Large intestine (tissue), 12 donors: ENCODE measurements at places on chromosomes 16 and 17. TPM values are rescaled to one million over a fixed set of nuclear protein-coding genes. Genes with fewer than 3 reads are reported as not detected.
A peak's percentile ranks its signal among the peaks of the same experiment; 100 is the strongest.

- no peak overlapping the region for H3K27ac ChIP-seq
- H3K4me1 ChIP-seq = peaks cover 16% of the 10 kb centered on the region
- H3K36me3 ChIP-seq = peaks cover 15% of the 10 kb centered on the region
Measured at GRCh38 chr16:31875928-31876547, 2.4 kb downstream of the ZNF267 start.

- peak; percentile 35 for DNase-seq
- no peaks in the 10 kb centered on the region for H3K4me1 ChIP-seq
- no peaks in the 10 kb centered on the region for H3K36me3 ChIP-seq
- no peak overlapping the region for H3K27ac ChIP-seq
Measured at GRCh38 chr16:11356573-11357331, 11.5 kb downstream of the RMI2 start.

GRCh38 chr17:8152112-8152775 is at the start of gene PER1:
PER1 (minus strand) TSS chr17:8152404; CDS start chr17:8150706, 1,698 bp downstream.
- peaks cover 55% of the 10 kb centered on the region for H3K4me1 ChIP-seq
- H3K27ac ChIP-seq = peak within 1 kb of the TSS; percentile 89
- H3K27me3 ChIP-seq = no peaks in the 10 kb centered on the region

GRCh38 chr17:29929006-29929532 is 959 bp downstream of the SSH2 start:
- H3K27ac ChIP-seq = peak overlapping the region; percentile 90
- DNase-seq = peak; percentile 52
- no peaks in the 10 kb centered on the region for H3K27me3 ChIP-seq
- H3K4me1 ChIP-seq = peaks cover 17% of the 10 kb centered on the region

DNA sequence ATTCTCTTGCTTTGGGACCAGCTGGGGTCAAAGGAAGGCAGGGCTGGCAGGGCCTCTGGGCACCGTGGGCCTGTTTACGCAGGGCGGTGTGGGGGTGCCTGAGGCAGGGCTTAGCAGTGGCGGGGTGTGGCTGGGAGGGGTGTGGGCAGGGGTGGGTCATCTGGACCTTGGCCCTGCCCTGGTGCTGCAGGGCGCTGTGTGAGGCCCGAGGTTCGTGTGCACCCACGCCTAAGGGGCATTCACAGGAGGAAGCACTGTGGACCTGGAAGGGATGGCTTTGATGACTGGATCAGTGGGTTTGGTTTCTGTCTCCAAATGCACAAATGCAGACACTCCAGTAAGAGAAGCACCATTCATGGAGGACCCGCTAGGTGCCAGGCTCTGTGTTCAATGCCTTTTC is 37.3 kb downstream of the BCO1 start:
- no peaks in the 10 kb centered on the region for H3K36me3 ChIP-seq
- H3K27me3 ChIP-seq = no peaks in the 10 kb centered on the region
- peak; percentile 86 for DNase-seq
- H3K4me3 ChIP-seq = no peak overlapping the region

DNA sequence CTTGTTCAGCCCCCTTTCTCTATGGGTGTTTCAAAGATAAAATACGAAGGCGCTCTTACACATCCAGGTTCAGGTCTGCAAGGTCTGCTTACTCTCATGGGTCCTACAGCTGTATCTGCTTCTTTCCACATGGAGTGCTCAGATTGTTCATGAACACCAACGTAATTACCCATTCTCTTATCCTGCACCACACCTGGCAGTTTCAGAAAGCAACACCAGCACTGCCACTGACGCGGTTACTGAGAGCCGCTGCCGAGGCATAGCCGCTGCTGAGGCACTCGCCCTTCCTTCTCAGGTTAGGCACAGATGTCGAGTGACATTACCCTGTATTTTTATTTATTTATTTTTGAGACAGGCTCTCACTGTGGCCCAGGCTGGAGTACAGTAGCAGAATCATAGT is 147.1 kb downstream of the RPTOR start:
- no peak overlapping the region for H3K27ac ChIP-seq
- H3K4me1 ChIP-seq = peaks cover 22% of the 10 kb centered on the region
- H3K36me3 ChIP-seq = no peaks in the 10 kb centered on the region
- no peak for DNase-seq
- H3K4me3 ChIP-seq = no peak overlapping the region

DNA sequence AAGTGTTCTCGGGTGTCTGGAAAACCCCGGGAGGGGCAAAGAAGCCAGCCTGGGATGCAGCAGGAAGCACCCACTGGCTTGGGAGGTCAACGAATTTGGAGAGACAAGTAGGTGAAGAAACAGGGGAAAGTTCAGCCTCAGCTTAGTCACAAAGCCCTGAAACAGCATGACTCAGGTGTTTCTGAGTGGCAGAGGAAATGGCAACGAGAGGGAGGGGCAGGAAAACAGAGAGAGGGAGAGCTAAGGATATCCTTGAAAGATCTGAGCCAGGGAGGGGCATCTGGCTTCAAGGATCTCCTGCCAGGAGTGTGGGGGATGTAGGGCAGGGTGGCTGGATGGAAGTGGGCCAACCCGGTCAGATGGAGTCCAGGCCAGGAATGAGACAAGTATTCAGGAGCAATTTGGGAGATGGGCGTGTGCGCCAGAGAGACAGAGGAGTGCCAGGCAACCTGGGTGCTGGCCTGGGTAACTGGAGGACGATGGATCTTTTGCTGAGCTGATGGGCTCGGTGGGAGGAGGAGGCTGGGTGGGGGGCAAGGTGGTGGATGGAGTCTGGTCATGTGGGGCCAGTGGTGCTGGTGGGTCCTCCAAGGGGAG is 27.2 kb downstream of the ABCC3 start:
- DNase-seq = peak; percentile 90
- no peaks in the 10 kb centered on the region for H3K27me3 ChIP-seq
- peaks cover 42% of the 10 kb centered on the region for H3K4me1 ChIP-seq
- no peak overlapping the region for H3K4me3 ChIP-seq

- H3K36me3 ChIP-seq = no peaks in the 10 kb centered on the region
- no peaks in the 10 kb centered on the region for H3K4me1 ChIP-seq
- no peak for DNase-seq
- no peak overlapping the region for H3K4me3 ChIP-seq
- H3K27ac ChIP-seq = no peak overlapping the region
Measured at GRCh38 chr16:73095885-73096421, 48.0 kb upstream of the ZFHX3 start.

DNA sequence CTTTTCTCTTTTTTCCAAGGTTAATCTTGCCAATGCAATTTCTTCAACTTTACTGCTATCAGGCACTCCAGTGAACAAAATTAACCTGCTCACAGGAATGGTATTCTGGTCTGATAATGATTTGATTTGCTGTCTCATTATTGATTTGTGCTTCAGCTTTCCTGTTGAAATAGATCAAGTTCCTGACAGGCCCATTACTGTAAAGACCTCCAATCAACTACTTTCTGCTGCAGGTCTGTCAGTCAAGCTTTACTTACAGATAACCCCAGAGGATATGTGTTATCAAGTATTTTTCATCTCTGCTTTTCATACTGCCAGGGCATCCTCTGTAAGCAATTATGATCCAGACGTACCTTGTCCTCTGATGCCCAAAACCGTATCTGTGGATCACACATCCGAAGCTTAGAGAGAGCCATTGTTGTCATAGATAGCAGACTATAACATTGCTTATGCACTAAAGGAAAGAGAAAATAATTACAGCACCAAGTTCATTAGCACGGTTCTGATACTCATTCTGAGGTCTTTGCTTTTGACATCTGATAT is 215.6 kb downstream of the PHKB start:
- H3K4me3 ChIP-seq = no peak overlapping the region
- no peak overlapping the region for H3K27ac ChIP-seq

ZNF594 gene
- 14.6 TPM for polyA plus RNA-seq

CD79B gene
- polyA plus RNA-seq = 1.2 TPM

KRT31 gene
- polyA plus RNA-seq = not detected

TMEM100 gene
- 12.6 TPM for polyA plus RNA-seq
